ENCODE measurements at places on chromosomes 6 and 20.

GRCh38 chr6:17212546-17213371 lies 68.4 kb upstream of the RBM24 start:
- DNase-seq = no peak

DNA sequence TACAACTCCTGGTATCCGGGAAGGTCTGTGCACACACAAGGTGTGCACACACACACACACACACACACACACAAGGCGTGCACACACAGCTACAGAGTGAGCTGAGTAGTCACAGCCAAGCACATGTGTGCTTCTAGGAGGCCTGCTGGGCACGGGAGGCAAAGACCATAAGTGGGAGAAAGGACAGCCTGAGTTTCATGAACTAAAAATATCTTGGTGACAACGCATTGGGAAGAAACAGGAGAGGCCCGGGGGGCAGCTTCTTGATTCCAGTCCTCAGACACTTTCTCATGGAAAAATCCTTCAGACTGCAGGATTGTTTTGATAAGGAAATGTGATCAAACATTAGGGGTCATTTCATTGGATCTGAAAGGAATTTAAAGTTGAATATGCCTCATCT lies 2.6 kb downstream of the TRAF3IP2 start:
- DNase-seq = no peak

- DNase-seq = no peak
Observed at GRCh38 chr6:897528-898207, 204.7 kb upstream of the EXOC2 start.

GRCh38 chr6:12567682-12568081 lies 148.9 kb upstream of the PHACTR1 start:
- DNase-seq = no peak

DNA sequence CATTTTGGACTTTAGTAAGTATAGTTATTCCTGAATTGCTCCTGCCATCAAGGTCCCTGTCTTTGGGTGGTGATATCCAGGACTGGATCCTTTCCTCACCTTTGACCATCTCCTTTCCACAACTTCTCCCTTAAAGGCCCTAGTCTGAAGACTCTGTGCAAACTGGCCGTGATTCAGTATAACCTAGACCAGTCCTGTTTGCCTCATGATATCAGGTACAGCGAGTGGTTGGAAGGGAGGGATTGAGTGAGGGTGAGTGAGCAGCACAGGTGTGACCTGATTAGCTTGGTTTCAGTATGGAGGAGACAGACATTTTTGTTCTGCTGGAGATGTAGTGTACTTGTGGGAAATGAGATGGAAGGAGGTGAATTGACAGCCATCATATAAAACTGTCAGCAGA lies 2.3 kb upstream of the RRP36 start:
- DNase-seq = no peak

- no peak for DNase-seq
Observed at GRCh38 chr20:48668451-48668946, 159.3 kb downstream of the PREX1 start.

DNA sequence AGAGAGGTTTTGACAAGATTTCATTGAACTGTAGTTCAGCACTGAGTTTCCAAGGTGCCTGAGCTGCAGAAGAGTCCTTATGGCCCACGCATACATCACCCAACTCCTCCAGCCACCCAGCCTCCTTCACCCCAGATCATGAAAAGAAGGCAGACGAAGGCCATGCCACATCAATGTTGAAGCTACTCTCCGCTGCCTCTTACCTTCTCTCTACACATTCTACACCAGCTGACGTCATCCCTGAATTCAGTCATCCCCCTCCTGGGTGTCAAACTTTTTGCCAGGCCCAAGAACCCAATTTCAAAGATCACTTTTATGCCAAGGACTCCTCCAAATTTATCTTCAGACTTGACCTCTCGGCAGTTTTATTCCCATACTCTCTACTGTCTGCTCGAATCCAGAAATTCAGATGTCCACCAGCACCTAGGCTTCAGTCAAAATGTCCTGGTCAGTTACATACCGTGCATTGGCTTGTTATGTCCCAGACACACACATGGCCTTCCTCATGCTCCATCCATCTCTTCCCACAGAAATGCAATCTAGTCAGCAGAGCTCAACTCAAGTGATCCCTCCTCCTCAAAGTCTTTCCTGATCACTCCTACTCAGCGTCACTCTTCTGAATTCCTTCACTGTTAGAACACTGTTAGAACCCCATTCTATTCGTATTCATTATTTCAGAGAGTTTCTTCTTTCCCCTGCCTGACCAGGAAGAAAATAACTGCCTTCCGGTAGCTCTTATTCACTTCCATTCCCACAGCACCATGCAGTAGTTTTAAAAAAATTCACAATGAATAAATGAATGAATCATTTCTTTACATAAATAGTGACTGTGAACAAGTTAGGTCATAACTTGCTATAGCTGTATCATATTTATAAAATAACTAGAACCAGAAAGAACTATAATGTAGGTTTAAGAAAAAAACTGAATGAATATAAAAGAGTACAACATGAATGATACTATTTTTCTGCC lies 11.5 kb downstream of the ATXN1 start:
- DNase-seq = no peak

GRCh38 chr6:31308050-31308844 lies 36.4 kb upstream of the HLA-C start:
- DNase-seq = peak; percentile 78

GRCh38 chr6:38730140-38730862 lies 15.2 kb downstream of the DNAH8 start:
- DNase-seq = no peak
